ENCODE measurements at places on chromosomes 5 and 9.

- no peak for DNase-seq
Measured at GRCh38 chr9:131379056-131379455, 14.8 kb upstream of the PRRC2B start.

DNA sequence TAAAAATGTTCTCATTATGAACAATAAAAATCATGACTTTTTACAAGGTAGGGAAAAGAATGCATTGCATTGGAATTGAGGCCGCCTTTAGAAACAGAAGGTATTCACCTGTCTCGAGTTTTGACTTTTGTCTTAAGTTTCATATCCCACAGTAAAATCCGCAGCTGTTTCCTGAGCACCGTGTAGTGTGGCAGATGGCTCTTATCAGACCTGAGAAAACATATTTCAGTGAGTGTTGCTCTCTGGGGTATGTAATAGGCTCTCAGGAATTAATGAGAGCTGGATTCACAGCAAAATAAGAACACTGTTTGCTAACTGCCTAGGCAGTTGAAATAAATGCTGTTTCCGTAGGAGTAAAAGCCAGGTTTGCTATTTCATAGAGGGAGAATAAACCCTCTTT, 221.4 kb downstream of the CFAP90 start:
- no peak for DNase-seq

DNA sequence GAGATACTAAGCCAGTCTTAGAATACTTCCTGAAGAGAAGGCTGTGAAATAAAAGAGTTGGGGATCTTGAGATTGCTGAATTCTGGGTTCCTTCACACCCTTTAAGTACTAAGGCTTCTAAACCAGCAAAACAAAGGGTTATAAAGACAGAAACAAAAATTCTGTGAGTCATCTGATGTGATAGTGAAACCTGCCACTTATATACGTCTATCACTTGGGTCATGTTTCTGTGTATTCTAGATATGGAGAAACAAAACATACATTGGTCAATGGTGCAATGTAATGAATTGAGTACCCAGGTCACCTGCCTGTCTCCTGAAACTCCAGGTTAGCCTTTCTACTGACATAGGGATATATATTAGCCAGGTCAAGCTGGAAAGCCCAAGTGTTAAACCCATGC, 319.3 kb upstream of the GRAMD2B start:
- no peak for DNase-seq

GRCh38 chr9:94687451-94687850, 39.0 kb upstream of the AOPEP start:
- DNase-seq = no peak

DNA sequence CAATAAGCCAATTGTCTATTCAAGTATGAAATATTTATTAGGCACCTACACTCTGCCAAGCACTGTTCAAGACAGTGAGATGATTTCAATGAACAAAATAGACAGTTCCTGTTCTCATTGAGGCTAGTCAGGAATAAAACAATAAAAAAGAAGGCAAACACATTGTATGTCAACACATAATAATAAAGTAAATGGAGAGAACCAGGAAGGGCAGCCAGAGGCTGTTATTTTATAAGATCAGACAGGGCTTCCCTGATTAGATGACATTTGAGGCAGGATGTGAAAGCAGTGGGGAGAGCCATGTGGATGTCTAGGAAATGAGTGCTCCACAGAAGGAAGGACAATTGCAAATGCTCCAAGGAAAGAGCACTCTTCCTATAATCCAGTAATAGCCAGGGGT, 2371.1 kb downstream of the MAT2B start:
- no peak for DNase-seq

DNA sequence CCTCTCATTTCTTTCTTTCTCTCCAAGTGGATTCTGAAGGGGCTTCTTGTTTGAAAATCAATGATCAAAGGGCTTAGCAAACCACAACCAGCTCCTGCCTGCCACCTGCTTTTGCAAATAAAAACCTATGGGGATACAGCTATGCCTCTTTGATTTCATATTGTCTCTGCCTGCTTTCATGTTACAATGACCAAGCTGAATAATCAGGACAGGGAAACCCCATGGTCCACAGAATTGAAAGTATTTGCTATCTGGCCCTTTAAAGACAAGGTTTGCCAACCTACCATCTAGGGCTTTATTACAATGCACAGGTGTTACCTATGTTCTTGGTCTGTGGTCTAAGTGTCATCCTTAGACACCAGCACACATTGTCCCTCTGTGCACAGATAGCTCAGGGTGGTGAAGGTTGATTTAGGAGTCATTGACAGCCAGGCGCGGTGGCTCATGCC, 28.8 kb upstream of the PLIN2 start:
- no peak for DNase-seq

- no peak for DNase-seq
Measured at GRCh38 chr9:115088860-115089259, 29.1 kb downstream of the TNC start.

- DNase-seq = no peak
Measured at GRCh38 chr5:52428977-52429489, 358.7 kb upstream of the ITGA1 start.

GRCh38 chr5:72940082-72940481, 15.8 kb upstream of the FCHO2 start:
- no peak for DNase-seq

- no peak for DNase-seq
Measured at GRCh38 chr9:99114049-99114440, 9.1 kb downstream of the TGFBR1 start.

- DNase-seq = no peak
Measured at GRCh38 chr5:58496488-58496887, 5.3 kb downstream of the GAPT start.

DNA sequence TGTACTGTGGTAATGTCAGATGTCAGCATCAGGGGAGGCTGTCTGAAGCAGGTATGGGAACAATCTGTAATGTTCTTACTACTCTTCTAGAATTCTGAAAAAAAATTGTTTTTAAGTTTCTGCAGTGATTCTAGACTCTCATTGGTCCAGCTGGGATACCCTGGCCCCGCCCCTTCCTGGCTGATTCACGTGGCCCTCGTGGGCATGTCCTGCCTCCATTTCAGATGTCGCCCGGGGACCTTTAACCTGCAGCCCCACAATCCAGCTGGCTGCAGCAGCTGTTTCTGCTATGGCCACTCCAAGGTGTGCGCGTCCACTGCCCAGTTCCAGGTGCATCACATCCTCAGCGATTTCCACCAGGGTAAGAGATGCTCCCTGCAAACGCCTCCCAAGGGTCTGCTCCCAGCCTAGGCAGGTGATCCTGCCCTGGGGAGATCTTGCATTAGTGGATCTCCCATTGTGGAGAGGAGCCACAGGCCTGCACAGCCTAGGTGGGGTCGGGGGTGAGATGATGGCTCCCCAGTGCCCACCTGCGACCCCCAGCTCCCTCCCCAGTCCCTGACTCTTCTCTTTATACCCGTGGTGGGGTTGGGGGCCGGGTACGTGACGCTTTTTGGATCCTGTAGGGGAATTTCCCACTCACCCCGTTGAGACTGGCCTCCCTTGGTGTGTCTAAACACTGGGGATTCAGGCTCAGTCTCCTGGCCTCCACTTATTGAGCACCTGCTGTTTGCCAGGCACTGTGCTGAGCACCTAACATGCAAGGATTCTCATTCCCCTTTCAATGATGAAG, 36.5 kb downstream of the LAMC3 start:
- no peak for DNase-seq

DNA sequence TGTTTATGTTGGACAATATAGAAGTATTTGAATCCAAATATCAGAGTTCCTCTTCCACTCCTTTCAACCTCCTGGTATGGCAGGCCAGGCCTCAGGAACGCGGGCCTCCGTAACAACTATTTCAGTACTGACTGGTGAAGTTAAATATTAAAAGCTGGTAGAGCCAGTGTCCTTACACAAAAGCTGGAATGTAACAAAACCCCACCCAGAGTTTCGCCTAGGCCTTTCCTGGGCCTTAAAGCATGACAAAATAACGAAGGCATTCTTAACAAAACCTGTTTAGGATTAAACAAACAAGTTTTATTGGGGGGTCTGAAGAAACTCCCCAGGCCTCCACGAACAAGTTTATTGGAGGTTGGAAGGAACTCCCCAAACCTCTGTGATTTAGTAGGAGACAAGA, 61.6 kb upstream of the GNE start:
- no peak for DNase-seq

- no peak for DNase-seq
Measured at GRCh38 chr5:56129288-56129687, 103.8 kb downstream of the ANKRD55 start.

DNA sequence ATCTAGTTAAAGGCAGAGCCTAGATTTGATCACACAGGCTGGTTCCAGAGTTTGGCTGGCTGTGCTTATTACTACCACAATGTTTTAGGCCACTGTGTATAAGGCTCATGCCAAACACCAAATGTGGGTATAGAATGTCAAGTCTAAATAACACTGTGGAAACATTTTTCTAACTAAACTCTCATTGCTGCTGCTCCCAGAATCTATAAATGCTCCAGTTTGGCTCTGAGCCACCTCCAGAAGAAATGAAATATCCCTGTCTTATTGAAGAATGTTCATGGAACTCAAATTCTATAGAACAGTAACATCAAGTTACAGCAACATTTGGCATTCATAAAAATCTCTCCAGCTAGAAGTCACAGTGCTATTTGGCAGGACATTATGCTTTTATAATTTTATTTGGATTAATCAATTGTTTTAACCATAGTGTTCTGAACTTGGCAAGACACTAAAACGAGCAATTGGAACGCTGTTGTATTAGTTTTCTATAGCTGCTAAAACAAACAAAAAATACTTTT, 178.1 kb upstream of the COX7C start:
- DNase-seq = no peak

GRCh38 chr5:107067395-107067794, 603.3 kb downstream of the EFNA5 start:
- peak; percentile 2 for DNase-seq

DNA sequence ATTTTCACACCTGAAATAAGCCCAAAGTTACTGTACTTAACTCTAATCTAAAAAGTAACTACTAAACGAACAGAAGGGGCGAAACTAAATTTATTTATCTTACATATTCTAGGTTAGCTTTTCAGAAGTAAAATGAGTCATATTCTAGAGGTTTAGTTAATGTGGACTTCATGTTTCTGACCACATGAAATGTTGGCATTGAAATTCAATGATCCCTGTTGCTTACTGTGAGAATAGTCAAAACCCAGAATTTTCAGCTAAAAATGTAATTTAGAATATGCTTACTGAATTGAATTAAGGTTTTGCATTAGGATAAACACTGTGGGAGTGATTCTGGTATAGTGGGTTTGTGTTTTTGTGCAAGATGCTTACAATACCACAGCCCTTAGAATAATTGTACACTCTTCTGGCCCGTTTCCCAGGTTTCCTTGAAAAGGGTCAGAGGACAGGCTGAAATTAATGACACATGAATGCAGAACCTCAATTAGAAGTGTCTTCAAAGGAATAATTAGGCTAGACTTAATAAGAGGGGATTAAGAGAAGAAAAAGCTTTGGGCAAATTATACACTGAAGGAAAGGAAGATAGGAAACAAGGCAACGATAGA, 1.4 kb upstream of the SNX18 start:
- DNase-seq = no peak

GRCh38 chr9:8558176-8558575, 758.6 kb upstream of the DMAC1 start:
- DNase-seq = no peak

DNA sequence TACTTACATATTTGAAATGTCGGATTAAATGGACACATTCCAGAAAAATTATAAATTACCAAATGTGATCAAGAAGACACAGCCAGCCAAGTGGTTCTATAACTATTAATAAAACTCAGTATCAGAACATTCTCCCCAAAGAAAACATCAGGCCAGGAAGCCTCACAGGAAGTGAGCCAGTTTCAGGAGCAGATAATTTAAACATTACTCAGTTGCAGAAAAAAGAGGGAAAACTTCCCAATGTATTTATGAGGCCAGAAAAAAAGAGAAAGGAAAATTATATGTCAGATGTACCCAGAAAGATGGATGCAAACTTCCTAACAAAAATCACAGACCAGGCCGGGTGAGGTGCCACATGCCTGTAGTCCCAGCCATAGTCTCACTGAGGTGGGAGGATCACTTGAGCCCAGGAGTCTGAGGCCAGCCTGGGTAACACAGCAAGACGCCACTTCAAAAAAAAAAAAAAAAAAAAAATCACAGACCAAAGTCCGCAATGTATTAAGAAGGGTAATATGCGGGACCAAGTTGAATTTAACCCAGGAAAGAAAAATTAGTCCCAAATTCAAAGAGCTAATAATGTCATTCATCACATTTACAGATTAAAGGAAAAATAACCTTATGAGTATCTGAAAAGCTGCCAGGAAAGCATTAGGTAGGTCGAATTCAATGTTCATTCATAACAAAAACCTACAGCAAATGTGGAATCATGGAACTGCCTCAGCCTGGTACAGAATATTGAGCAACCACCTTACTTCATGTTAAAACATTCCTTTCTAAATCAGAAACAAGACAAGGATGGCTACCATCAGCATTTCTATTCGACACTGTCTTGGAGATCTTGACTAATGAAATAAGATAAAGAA, 37.2 kb upstream of the NRARP start:
- no peak for DNase-seq

GRCh38 chr5:36948650-36949049, 72.1 kb downstream of the NIPBL start:
- no peak for DNase-seq

DNA sequence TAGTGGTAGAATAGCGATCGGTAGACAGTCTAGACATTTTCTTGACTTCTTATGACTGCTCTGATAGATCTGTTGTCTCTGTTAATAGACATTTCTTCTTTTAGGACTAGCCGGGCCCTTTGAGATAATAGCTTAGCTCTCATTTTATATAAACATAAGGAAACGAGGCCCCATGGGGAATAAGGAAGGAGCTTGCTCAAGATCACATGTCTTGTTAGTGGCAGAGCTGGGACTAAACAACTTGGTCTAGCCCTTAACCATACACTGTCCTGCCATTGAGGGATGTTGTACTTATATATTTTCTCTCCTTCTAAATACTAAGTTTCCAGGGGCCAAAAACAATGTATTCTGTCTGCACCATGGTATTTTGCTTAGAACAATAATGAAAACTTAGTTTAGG, 140.0 kb downstream of the GCNT1 start:
- DNase-seq = no peak

- DNase-seq = no peak
Measured at GRCh38 chr5:34957857-34958690, 28.7 kb downstream of the DNAJC21 start.

DNA sequence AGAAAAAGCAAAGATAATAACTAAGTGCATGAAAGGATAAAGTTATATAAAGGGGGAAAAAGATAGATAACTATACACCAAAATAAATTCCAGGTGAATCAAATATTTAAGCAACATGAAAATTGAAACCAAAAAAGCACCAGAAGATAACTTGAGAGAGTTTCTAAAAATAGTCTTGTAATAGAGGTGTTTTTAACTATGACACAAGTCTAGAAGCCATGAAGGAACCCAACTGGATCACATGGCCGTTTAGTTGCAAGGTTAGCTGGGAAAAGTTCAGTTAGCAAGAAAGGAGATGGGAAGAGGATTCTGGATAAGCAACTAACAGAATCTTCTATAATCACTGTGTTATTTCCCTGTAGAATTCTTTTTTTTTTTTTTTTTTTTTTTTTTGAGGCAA, 9.2 kb upstream of the RASA1 start:
- DNase-seq = no peak

All from occipital lobe (tissue), 3 donors.